Activated T-helper 1 cell treated with anti-CD3 and anti-CD28 coated beads, Interleukin-2, amount 50 U/mL, for 16 hours (primary cell): ENCODE measurements at places on chromosomes 12 and 14.
A peak's percentile ranks its signal among the peaks of the same experiment; 100 is the strongest.

GRCh38 chr12:80707126-80707829 lies at the start of gene MYF6:
MYF6 (plus strand) TSS chr12:80707634; CDS start chr12:80707720, 86 bp downstream.
- no peak for DNase-seq

DNA sequence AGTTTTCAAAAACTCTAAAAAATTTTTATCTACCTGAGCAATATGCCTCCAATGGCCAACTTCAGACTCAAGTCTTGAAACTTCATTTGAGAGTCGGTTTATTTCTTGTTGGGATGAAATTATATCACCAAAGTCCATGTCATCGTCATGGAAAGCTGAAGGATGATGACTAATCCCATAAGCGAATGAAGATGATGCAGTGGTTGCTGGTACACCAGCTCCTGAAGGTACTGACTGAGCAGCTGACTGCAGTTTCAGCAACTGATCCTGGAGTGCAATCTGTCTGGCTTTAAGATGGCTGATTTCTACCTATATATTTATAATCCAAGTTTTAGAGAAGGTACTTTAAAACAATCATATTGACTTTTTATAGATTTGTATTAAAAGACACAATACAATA lies 18.3 kb downstream of the TRIP11 start:
- DNase-seq: no peak

- no peak for DNase-seq
Measured at GRCh38 chr12:38930990-38931389, 25.6 kb upstream of the CPNE8 start.

GRCh38 chr12:3078086-3078820 lies 1.1 kb downstream of the TSPAN9 start:
- no peak for DNase-seq

DNA sequence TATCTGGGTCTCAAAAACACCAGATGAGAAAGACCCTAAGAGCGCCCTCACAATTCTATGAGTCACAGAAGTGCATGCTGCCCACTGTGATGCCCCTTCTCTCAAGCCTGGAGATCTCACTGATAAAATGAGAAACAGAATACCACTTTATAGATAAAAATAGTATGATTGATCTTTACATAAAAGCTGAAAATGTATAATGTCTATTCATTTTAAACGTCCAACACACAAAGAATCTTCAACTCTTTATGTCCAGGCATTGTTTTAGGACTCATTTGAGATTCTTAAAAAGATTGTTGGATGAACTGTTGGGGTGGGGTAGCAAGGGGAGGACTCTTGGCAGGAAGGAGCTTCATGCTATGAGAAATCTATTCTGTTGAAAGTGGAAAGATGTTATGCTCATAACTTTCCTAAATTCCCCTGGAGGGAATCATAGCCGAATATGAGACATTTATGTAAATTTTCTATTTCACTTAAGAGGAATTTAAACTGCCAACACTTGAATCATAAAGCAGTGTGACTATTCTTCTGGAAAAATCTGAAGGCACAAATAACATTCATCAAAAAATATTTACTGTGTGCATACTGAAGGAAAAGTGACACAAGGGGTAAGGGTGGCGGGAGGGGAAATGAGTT lies 174.6 kb downstream of the STXBP6 start:
- DNase-seq: no peak

DNA sequence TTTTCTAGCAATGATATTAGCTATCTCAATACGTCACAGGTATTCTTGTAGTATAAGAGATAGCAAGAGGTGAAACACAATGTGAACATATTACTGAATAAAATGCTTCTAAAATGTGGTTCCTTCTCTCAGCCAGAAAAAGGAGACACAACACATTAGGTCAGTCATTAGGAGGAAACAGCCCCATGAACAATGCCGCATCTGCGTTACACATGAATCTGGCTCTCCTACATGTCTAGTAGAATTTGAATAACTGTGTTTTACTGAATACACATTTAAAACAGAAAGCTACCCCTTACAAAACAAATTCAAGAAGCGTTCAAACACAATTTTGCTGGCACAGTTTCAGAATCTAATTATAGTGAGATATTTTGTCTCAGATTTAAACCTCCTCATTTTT lies 51.6 kb downstream of the EFCAB11 start:
- DNase-seq: no peak

DNA sequence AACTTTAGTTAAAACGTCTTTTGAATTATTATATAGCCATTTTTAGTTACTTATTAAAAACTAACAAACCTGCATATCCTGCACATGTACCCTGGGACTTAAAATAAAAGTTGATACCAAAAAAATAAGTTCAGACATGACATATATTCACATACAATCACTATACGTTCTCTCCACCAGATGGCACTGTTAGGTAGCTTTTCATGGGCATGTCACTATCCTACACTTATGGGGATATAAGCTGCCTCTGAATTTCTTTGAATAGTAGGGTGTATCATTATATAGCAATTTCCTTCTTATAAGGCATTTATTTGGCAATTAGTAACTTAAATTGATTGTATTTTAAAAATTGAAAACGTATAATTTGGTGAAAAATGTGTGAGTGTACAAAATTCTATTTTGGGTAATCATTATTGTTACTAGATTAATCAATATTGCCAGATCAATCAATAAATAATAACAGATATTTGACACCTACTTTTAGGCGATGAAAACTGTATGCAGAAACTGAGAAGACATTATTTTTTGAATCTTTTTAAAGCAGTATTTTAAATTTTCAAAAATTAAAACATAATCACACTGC lies 31.8 kb upstream of the OR10A7 start:
- DNase-seq: no peak

DNA sequence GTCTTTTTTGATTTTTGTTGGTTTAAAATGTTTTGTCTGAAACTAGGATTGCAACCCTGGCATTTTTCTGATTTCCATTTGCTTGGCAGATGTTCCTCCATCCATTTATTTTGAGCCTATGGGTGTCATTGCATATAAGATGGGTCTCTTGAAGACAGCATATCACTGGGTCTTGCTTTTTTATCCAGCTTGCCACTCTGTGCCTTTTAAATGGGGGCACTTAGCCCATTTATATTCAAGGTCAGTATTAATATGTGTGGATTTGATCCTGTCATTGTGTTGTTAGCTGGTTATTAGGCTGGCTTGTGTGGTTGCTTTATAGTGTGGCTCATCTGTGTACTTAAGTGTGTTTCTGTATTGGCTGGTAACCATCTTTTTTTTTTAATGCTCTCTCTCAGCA lies 139.6 kb downstream of the CEP83 start:
- DNase-seq: no peak

DNA sequence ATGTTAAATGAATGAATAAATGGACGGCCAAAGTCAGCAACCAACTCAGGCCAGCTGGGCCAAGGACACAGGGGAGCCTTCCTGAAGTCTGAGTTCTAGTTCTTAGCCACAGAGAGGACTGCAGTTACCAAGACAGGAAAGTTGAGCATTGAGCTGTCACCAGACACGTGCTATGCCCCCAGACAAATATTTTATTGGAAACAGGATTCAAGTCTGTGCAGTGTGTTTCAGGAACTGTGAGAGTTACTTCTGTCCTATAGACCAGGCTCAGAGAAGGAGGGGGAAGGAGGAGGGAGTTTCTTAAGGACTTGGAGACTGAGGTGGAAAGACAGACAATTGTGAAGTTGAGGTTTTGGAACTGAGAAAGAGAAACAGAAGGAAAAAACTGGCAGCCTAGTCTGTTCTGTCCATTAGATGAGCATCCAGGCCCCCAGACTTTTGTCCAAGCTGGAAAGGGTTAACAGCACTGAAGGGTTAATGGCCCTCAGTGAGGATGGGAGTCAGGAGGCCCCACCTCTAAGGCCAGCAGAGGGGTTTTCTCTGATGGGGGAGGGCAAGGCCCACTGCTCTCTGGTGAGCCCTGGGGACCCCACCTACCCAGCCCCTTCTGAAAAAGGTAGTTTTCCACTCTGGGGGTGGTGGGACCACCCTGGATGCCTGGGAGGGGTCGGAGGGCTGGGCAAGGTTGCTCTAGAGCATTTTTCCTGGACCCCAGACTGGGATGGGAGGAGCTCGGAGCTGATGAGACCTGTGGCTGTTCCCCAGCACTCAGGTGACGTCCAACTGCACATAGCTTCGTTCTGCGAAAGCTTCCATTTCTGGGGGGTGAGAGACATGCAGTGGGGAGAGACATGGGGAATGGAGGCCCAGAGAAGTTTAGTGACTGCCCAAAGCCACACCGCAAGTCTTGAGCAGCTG lies 6.9 kb upstream of the CMKLR1 start:
- DNase-seq: no peak

DNA sequence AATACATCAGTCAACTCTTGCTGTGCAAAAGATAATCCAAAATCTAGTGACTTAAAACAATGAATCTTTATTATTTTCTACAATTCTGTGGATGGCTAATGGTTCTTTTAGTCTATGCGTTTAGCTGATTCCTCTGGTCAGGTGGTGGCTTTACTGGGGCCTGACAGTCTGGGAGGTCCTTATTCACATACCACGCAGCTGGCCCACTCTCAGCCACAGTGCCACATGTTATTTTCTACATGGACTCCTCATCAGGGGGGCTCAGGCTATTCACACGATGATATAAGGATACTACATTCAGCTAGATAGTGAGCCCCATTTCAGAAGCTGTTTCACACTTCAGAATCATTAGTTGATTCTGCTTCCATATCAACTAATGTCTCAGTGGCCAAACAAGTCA lies 287.5 kb upstream of the MGAT4C start:
- no peak for DNase-seq

- DNase-seq: no peak
Measured at GRCh38 chr12:131327521-131328488, 374.1 kb downstream of the ADGRD1 start.

GRCh38 chr14:37623971-37624370 lies 28.5 kb downstream of the TTC6 start:
- DNase-seq: no peak

GRCh38 chr14:87160989-87161388 lies 832.0 kb downstream of the GALC start:
- DNase-seq: no peak

DNA sequence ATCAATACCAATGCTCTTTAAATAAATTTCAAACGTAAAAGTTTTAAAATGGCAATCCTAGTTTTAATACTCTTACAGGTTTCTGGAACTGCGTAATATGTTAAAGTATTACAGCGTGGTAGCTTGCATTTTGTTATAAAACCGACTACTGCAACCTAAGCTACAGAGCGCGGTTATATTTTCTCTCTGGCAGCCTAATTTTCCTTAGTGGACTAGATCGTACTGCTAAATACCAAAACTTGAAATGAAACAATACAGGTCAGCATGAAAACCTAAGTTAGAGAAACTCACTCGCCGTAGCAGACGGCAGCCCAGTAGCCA lies 1.2 kb downstream of the CCDC92 start:
- no peak for DNase-seq

- DNase-seq: no peak
Measured at GRCh38 chr12:104526320-104526719, 69.6 kb downstream of the CHST11 start.

- DNase-seq: peak; percentile 76
Measured at GRCh38 chr14:61321385-61322010, at the start of gene PRKCH. PRKCH (plus strand) TSS chr14:61321579; CDS start chr14:61322102, 523 bp downstream.

- DNase-seq: no peak
Measured at GRCh38 chr12:110199339-110200123, 75.4 kb downstream of the IFT81 start.

GRCh38 chr14:37566811-37567371 lies 28.2 kb downstream of the FOXA1 start:
- no peak for DNase-seq

GRCh38 chr12:41962171-41962572 lies 182.5 kb downstream of the GXYLT1 start:
- no peak for DNase-seq

- DNase-seq: no peak
Measured at GRCh38 chr12:44889926-44890325, 13.8 kb upstream of the NELL2 start.

- no peak for DNase-seq
Measured at GRCh38 chr14:98945611-98946570, 326.1 kb downstream of the BCL11B start.

GRCh38 chr14:76550534-76550933 lies 174.6 kb downstream of the ESRRB start:
- no peak for DNase-seq

- no peak for DNase-seq
Measured at GRCh38 chr12:85641796-85642195, 194.4 kb downstream of the RASSF9 start.

DNA sequence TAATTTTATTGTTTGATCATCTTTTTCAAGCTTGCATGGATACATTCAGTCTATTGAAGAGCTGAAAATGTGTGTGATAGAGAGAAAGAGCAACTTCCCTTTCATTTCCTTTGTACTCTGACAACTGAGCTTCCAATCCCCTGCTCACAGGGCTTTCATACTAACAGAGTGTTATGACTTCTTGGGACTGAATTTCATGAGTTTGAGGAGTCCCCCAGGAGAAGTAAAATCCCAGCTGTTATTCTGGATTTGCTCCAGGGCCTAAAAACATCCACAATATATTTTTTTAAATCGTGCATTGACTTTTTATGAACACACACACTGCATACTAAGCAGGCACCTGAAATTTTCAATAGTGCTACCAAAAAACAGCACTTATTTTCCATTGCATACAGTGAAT lies 195.8 kb upstream of the CAND1 start:
- no peak for DNase-seq

DNA sequence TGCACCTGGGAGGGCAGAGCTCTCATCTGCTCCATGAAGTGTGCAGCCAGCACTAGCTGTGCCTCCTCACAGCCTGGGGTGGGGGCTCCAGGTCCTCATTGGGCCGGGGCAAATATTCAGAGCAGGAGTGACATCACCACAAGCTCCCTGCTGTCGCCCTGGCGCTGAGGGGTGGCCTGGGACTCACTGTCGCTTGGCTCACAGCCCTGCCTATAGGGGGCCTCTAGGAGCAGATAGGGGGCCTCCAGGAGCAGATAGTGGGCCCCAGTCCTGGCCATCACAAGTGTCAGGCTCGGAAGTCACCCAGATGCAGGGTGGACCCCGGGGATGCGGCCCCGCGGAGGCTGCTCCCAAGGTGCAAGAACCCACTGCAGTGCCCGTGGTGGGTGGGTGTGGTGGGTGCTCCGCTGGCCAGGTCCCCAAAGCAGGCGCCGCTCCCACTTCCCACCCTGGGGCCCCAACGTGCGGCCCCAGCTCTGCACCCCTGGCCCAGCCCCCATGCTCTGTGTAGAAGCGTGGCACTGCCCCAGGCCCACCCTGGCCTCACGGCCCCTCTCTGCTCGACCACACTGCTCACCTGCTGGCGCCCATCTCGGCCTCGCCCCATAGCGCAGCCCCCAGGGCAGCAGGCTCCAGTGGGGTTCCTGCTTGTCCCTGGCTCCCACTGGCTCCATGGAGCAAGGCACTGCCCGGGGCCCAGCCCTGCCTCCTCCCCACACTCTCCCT lies 18.0 kb downstream of the SYNJ2BP start:
- no peak for DNase-seq
